ENCODE measurements at places on chromosomes 1 and 21. TPM values are rescaled to one million over a fixed set of nuclear protein-coding genes. Genes with fewer than 3 reads are reported as not detected.

DNA sequence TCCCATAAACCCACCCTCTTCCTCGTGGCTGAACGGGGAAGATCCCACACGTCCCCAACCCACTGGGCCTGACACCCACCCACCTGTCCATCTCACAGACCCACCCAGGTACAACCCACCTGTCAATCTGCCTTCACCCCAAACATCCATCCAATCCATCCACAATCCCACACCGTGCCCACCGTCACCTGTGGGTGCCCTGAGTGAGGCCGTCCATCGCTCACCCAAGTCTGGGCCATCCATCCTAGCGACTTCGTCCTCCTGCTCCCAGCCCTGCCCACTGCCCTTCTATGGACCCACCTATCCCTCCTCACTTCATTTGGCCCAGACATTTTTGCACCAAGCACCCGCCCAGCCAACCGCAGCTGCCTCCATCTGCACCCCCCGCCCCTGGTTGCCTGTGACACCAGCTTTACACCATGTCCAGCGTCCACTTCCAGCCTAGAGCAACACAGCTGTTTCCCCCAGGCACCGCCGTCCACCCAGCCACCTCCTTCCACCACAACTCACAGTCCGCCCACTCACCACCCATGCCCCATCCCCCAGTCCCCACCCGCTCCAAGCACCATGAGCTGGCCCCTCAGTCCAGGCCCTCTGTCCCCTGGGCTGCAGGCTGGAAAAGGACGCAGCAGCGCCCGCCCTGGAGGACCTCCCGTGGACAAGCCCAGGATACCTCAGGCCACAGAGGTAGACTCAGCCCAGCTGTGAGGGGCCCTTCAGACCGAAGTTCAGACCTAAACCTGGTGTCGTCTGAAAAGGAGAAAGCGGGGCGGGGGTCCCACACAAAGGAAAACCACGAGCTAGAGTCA, 7.7 kb downstream of the TTLL10 start:
- DNase-seq, result no peak

- no peak for DNase-seq
These were observed 145.7 kb upstream of the HMGB4 start for GRCh38 chr1:33718186-33718585.

GRCh38 chr1:67256291-67257172, 51.1 kb upstream of the IL12RB2 start:
- no peak for DNase-seq

Gene FASLG
- total RNA-seq, result not detected

Gene CFHR4
- total RNA-seq, result not detected

All from epithelial cell of proximal tubule (primary cell).